Activated CD4-positive, alpha-beta memory T cell treated with anti-CD3 and anti-CD28 coated beads for 36 hours (primary cell): ENCODE measurements at places on chromosomes 3 and 15. TPM values are rescaled to one million over a fixed set of nuclear protein-coding genes. Genes with fewer than 3 reads are reported as not detected.

DNA sequence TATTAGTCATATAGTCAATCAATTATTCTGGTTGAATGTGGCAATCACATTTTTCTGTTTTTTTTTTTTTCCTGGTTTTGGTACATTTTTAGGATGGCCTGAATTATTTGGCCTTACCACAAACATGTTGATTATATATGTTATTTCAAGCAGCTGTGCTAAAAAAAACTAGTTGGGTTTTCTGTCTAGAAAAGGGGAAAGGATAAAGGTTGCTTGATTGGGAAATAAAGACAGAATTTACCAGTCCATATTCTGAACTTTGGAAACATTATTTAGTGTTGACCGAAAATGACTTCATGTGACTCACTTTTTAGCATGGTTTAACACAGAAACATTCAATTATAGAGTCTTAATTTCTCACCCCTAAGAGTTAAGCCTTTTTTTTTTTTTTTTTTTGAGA, 8.1 kb downstream of the MORF4L1 start:
- no peak for DNase-seq

- no peak for DNase-seq
Observed at GRCh38 chr15:85568261-85568808, 187.9 kb downstream of the AKAP13 start.

DNA sequence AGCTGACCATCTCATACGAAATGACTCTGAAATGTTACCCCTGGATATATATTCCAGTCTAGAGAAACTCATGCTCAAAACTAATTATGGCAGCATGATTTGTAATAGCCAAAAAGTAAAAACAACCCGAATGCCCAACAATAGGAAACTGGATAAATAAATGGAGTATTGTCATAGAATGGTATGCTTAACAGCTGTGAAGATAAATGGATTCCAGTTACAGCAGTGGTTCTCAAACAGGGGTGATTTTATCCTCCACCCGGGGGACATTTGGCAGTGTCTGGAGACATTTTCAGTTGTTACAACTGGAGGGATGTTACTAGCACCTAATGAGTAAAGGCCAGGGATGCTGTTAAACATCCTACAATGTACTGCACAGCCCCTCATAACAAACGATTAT, 52.3 kb upstream of the PIAS1 start:
- DNase-seq, result no peak

The TTC14 gene
- 44.4 TPM for total RNA-seq

DNA sequence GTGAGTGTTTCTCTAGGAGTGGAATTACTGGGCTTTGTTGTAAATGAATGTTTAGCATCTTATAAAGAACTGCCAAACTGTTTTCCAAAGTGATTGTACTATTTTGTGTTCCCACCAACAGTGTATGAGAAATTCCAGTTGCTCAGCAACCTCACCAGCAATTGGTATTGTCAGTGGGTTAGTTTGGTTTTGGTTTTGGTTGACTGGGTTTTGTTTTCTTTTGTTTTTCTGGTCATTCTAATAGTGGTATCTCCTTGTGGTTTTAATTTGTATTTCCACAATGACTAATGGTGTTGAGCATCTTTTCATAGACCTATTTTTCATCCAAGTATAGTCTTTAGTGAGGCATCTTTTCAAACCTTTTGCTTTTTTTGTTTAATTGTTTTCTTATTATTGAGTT, 27.1 kb downstream of the FILIP1L start:
- no peak for DNase-seq

DNA sequence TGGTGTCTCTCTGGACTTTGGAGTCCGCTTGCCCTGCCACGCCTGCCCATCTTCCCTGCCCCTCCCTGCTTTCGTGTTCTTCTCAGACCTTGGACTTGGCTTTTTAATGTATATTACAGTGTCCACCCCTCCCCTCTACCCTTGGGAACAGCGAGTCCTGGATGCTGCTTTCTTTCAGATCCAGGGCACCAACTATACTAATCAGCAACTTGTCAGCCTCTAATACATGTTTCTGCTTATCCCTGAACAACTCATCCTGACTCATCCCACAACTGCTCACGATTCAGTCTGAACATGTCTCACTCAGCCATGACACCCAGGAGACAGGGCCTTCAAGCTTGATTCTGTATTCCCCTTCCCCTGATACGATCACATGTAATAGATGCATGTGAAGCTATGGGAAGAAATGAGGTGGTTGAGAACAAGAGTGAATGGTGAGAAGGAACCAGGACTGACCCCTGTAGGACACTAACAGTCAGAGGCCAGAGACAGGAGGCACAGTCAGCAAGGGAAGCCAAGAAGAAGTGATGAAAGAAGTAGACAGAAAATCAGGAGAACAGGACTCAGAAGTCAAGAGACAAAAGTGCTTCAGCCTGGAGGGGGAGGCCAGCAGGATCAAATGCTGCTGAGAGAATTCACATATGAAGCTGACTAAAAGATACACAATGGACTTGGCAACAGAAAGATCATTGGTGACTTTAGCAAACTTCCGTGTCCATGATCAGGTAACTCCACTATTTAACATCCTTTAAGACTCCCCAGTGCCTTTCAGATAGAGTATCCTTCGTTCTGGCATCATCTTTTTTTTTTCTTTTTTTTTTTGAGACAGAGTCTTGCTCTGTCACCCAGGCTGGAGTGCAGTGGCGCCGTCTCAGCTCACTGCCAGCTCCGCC, 35.4 kb downstream of the BCL2L10 start:
- DNase-seq, result peak; percentile 44

- no peak for DNase-seq
Observed at GRCh38 chr3:90136456-90137191, 1029.2 kb downstream of the EPHA3 start.

The HTR3C gene
- not detected for total RNA-seq

DNA sequence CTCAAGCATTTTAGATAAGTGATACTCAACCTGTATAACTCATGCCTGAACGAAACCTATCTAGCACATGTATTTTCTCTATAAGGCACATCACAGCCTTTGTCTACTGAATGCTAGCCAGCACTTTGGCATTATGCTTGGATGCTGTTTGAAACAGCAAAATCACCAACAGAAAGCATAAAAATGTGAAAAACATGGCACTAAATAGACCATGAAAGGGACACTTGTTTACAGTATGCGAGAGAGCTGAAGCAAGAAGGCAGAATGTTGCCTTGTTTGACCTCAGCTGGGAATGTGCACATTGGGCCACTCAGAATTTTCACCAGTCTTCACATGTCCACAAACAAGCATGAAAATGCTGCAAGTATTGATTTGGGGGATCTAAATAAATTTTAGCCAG, 59.5 kb downstream of the MINDY2 start:
- no peak for DNase-seq

The KNL1 gene
- 33.1 TPM for total RNA-seq

The UPK1B gene
- total RNA-seq, result not detected

- DNase-seq, result no peak
Observed at GRCh38 chr3:37912052-37912733, 50.5 kb downstream of the CTDSPL start.

The SUCNR1 gene
- not detected for total RNA-seq

DNA sequence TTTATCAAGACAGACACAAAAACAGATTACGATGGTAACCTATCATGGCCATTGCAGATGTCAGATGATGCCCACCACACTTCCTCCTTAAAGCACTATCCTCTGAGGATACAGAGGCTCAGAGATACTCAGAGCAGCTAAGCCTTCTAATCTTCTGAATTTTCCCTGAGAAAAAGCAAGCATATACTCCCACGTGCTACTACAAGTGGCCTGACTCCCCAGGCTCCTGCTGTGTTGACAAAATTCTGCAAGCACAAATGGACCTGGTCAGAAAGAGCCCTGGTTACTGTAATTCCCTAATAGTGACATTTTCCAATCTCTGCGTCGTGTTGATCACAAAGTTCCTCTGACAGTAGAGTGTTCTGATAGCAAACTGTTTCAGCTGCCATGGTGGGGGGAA, 207.1 kb downstream of the KCNMB2 start:
- no peak for DNase-seq

- no peak for DNase-seq
Observed at GRCh38 chr3:13364602-13365271, 55.4 kb downstream of the NUP210 start.

The ECE2 gene
- not detected for total RNA-seq

- DNase-seq, result no peak
Observed at GRCh38 chr3:4601892-4602291, 108.7 kb downstream of the ITPR1 start.

DNA sequence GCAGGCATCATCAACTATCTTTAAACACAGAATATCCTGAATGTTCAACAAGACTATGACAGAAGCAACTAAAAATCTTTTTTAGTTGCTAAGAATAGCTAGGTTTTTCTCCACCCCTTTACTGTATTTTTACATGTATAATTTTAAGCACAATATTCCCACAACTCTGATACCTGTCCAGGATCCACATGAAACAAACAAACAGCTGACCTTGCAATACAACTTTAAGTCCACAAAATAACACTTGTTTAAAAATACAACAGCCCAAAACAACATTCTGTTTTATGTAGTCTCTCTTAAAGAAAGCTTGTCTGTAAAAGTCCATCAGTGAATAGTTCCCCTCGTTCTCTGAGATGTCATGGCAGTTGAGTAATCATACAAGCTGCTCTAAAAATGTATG, 41.1 kb downstream of the IFT57 start:
- DNase-seq, result no peak

DNA sequence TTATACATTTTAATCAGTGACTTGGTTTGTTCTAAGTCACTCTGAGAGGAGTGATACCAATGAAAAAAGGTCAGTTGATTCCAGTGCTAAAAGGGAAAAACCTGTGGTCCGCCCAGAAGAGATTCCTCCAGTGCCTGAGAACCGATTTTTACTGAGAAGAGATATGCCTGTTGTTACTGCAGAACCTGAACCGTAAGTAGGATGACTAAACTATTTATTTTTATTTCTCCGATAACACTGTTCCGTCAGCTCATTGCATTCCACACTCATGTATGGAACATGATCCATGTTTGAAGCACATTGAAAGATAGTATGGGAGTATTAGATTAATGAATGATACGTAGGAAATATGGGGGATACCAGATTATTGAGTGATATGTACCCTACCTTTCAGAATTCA, 20.0 kb upstream of the ZBTB47 start:
- no peak for DNase-seq

DNA sequence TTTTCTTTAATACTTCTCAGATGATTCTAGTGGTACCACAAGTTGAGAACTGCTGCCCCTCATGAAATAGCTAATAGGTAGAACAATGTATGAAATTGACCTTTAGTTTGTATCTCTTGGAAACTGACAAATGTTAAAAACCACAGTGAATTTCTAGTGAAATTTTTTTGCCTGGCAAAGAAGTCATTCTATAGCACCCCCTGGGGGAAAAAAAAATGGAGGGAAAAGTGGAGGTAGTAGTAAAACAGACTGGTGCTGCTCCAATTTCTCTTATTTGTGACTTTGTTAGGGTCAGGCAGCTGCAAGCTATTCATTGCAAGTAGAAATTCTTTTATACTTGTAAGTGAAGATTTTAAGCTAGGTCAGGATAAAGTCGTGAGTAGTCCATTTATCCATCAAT, 605.0 kb downstream of the NLGN1 start:
- no peak for DNase-seq

DNA sequence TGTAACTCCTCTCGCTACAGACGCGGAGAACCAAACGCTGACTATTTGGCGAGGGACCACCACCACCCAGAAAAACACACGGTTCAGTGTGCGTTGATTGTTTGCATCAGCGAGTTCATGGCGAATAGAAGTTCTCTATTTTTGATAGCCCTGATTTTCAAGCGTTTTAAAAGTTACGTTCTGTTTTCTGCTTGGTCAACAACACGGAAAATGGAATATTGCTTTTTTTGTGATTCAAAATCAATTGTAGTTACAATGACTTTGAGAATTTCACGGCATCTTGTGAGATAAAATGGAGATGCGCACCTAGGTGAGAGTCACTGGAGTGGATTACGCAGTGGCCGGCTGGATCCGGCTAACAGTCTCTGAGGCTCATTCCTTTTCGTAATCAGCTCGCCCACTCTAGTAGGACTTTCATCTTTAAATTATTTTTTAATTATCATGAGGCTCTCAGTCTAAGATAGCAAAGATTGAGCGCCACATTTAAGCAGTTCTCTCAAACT, 54.8 kb downstream of the CCDC54 start:
- no peak for DNase-seq

The SLMAP gene
- 42.5 TPM for total RNA-seq

The SHQ1 gene
- total RNA-seq, result 30.1 TPM

The ERC2 gene
- total RNA-seq, result not detected

DNA sequence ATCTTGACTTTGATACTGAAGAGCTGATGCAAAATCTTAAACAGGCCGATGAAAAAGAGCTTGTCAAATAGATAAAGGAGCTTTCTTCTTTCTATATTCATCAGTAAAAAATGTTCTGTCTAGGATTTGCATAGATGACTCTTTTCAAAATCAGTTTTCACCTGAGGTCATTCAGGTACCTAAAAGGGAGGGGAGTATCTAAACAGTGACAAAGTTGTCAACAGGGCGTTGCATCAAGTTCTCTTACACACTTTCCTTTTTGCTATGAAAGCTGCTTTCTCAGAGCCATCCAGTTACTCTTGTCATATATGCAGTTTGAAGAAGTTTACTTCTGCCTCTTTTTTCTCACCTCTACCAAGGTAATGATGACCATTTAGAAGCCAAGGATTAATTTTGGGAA, 60.0 kb downstream of the AKAP13 start:
- no peak for DNase-seq

DNA sequence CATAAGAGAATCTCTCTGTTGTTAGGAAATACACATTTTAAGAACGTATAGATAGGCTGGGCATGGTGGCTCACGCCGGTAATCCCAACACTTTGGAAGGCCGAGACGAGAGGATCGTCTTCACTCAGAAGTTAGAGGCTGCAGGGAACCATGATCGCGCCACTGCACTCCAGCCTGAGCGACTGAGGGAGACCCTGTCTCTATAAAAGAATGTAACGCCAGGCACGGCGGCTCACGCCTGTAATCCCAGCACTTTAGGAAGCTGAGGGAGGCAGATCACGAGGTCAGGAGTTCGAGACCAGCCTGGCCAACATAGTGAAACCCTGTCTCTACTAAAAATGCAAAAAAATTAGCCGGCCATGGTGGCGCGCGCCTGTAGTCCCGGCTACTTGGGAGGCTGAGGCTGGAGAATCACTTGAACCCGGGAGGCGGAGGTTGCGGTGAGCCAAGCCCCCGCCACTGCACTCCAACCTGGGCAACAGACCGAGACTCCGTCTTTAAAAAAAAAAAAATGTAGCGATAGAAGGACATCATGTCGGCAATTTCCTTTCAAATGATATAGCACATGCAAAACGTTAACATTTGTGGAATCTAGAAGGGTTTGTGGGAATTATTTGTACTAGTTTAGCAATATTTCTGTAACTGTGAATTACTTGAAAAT, 730 bp upstream of the RPL14 start:
- DNase-seq, result no peak
